ENCODE measurements at places on chromosomes 2 and 18.

- DNase-seq: no peak
Measured at GRCh38 chr2:3222636-3223035, 155.0 kb downstream of the EIPR1 start.

DNA sequence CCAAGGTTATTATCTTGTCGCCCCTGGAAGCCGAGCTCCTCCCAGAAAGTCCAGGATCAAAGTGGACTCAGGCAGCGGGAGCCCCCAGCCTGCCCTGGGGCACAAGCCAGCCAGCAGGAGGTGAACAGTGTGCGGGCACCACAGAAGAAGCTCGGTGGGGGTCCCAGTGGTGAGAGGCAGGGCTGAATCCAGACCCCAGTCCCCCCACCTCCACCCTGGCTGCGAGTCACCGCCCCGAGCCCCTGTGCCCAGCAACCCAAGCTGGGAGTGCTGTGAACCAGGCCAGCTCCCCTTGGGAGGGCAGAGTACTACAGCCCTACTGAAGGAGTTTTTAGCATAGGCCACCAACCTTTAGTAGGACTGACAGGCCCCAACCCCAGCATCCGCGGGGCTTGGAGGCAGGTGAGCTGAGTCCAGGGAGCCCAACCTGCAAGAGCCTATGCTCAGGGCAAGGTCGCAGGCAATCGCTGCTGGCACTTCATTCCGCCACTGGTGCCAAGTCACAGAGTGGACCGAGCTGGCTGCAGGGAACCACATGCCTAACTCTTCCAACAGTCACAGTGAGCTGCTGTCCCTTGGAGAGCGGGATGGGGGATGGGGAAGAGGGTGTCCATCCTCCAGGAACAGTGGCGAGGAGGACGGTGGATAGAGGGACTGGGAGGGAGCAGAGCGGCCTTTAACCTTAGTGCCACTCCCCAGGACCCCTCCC lies 3.0 kb downstream of the PIEZO2 start:
- no peak for DNase-seq

DNA sequence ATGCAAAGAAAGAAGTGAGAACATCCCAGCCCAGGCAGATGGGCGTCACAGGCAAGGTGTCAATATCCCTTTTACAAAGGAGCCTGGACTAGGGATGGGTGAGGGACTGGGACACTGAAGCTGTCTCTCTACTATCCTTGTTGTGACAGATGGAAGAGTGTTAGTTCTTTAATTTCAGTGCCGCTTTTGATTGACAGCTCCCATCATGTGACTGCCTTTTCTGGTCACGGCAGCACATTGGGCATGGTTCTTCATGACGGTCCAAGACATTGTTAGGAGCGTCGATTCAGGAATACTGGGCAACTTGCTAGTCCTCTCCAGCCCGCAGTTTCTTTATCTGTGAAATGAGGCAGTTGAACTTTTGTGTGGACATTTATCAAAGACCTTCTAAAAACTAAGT lies 42.4 kb upstream of the KIF5C start:
- DNase-seq: no peak

DNA sequence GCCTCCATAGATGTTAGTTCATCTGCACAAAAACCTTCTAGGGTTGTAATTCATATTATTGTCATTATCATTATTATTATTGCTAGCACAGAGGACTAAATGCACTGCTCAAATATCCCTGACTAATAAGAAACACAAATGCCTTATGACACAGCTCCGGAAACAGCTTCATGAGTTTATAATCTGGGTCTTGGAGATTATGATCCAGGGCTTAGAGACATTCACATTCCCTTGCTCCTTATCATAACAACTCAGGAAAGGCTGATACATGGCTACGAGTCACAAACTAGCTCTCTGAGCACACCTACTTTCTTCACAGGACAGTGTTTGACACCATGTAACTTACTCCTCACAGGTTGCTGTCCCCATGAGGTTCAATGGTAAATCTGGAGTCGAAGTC lies 102.2 kb upstream of the TTC39C start:
- no peak for DNase-seq

GRCh38 chr2:102235491-102235890 lies 48.7 kb downstream of the IL1RL2 start:
- DNase-seq: no peak

DNA sequence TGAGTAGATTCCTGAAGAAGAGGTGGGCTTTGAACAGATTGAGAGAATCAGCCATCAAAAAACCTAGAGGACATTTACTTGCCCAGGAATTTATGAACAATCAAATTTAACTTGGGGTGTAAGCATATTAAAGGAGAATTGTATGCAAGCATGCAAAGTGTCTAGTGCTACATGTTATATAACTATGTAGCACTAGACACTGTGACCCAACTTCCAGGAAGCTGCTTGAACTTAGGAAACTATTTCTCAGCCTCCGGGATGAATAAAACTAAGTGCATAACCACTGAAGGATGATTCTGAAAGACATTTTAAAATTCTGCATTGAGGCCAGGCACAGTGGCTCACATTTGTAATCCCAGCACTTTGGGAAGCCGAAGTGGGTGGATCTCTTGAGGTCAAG lies 12.4 kb downstream of the MFF start:
- no peak for DNase-seq

GRCh38 chr2:9937258-9937657 lies 14.2 kb upstream of the GRHL1 start:
- no peak for DNase-seq

DNA sequence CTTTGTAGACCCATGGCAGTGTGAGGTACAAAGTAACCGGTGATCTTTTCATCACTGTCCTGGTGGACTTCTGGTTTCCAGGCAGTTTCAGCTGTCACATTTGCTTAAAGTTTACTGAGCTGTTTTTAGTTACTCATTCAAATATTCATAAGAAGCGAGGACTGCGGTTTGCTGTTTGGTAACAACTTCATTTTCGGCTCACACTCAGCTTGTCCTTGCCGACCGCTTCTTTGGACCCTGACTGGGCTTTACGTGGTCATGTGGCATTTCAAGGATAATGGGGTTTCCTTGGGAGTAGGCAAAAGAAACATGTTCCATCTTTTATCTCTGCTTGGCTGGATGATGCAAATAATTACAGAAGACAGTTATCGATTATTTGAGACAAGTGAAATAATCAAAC lies 350.7 kb downstream of the PAX3 start:
- DNase-seq: no peak

- no peak for DNase-seq
Measured at GRCh38 chr18:13207294-13207693, 11.3 kb upstream of the LDLRAD4 start.

DNA sequence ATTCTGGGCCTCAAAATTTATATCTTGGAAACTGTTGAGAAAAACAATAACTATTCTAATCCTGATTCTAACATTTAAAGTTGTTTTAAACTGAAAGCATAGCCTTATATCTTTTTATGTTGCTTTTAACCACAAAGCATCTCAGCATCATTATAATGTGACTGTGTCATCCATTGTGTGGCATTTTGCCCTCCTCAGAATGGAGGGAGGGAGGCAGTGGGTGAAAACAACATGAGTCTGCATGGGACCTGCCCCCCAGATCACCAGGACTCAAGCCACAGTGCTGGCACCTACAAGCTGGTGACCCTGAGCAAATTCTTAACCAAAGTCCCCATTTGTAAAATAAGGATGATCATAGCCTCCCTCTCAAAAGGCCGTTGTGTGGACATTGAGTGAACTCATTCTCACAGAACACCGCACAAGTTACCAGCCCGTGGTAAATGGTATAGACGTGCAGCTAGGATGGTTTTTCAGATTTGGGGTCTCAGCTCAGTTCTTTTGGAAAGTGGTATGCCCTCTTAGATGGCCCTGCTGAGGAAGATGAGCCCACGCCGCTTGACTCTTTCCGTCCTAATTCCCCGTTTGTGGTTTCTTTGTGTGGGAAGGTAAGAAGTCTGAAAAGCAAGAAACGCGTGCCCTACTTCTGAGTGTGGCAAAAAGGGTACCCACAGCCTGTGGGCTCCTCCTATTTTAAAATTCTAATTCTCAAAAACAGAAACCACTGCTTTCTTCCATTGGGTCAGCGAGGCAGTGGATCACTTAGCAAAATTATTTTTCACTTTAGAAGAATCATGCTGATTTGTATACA lies 305.0 kb upstream of the ID2 start:
- DNase-seq: no peak
